ENCODE measurements at places on chromosomes 5 and 9. TPM values are rescaled to one million over a fixed set of nuclear protein-coding genes. Genes with fewer than 3 reads are reported as not detected.

The RGS7BP gene
- total RNA-seq, result not detected

The TIMD4 gene
- total RNA-seq, result not detected

The FBXO38 gene
- total RNA-seq, result 72.3 TPM

The TAS2R1 gene
- not detected for total RNA-seq

The TSSK1B gene
- 0.15 TPM for total RNA-seq

The LCN2 gene
- not detected for total RNA-seq

The MEGF10 gene
- total RNA-seq, result under 0.01 TPM

The ZCCHC10 gene
- total RNA-seq, result 11.9 TPM

The AGTPBP1 gene
- 17.7 TPM for total RNA-seq

The C9orf153 gene
- total RNA-seq, result 0.50 TPM

The CTXN3 gene
- not detected for total RNA-seq

The DMRT3 gene
- total RNA-seq, result not detected

The KCNN2 gene
- 0.44 TPM for total RNA-seq

The ASB6 gene
- total RNA-seq, result 19.3 TPM

The FOXD4L4 gene
- total RNA-seq, result 0.29 TPM

The TRPM6 gene
- under 0.01 TPM for total RNA-seq

The PCDH1 gene
- 0.33 TPM for total RNA-seq

The PPP3R2 gene
- not detected for total RNA-seq

The PCDH12 gene
- total RNA-seq, result 0.15 TPM

The LEAP2 gene
- total RNA-seq, result 0.50 TPM

The APBA1 gene
- 21.0 TPM for total RNA-seq

The SLC9A3 gene
- total RNA-seq, result 1.3 TPM

The PRPF4 gene
- 26.6 TPM for total RNA-seq

The ARL14EPL gene
- total RNA-seq, result not detected

The CARD9 gene
- 1.3 TPM for total RNA-seq

The KIF4B gene
- total RNA-seq, result 0.15 TPM

The ALDH1A1 gene
- total RNA-seq, result 10.8 TPM

The PHPT1 gene
- 79.6 TPM for total RNA-seq

The TRIM36 gene
- 0.29 TPM for total RNA-seq

The TRAF1 gene
- total RNA-seq, result 3.8 TPM

The TXNDC15 gene
- 130 TPM for total RNA-seq

The GABRA1 gene
- not detected for total RNA-seq

The RLN2 gene
- total RNA-seq, result not detected

The REXO4 gene
- total RNA-seq, result 21.7 TPM

All from smooth muscle cell of trachea (primary cell).